ENCODE measurements at places on chromosomes 1 and 21.

DNA sequence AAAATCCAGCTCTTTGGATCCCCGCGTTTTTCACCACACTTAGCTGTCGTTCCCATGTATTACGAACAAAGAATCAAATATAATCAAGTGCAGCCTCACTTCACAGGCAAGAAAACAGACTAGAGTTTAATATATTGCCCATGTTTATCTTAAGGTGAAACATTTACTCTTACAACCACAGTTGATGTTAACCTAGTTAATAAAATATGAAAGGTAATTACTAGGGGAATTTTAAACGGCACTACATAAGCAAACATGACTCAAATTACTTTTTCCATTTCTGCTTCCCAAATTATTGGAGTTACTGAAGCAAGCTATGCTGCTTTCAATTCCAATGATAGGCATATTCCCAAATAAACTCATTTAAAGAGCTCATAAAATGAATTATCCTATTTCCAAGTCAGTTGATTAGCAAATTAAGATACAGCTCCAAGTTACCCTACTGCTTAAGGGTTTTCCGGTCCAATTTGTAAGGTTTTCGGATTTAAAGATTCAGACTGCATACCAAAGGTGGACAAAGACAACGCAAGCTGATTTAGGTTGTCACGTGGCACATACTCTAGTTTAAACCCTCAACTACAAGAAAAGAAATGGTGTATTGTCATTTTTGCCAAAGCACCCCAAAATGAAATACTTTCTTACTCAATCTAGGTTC is 5.9 kb downstream of the COX20 start:
- peaks cover 60% of the 10 kb centered on the region for H3K36me3 ChIP-seq
- no peak for DNase-seq

- no peaks in the 10 kb centered on the region for H3K27me3 ChIP-seq
- peaks cover 7% of the 10 kb centered on the region for H3K36me3 ChIP-seq
- no peaks in the 10 kb centered on the region for H3K4me1 ChIP-seq
- DNase-seq: no peak
- H3K27ac ChIP-seq: no peak overlapping the region
Measured at GRCh38 chr1:220775240-220775853, 11.4 kb upstream of the MTARC1 start.

GRCh38 chr1:197691816-197692215 is 83.5 kb downstream of the DENND1B start:
- DNase-seq: no peak
- H3K4me1 ChIP-seq: no peaks in the 10 kb centered on the region
- no peaks in the 10 kb centered on the region for H3K36me3 ChIP-seq
- no peak overlapping the region for H3K27ac ChIP-seq
- H3K4me3 ChIP-seq: no peak overlapping the region
- no peaks in the 10 kb centered on the region for H3K27me3 ChIP-seq

DNA sequence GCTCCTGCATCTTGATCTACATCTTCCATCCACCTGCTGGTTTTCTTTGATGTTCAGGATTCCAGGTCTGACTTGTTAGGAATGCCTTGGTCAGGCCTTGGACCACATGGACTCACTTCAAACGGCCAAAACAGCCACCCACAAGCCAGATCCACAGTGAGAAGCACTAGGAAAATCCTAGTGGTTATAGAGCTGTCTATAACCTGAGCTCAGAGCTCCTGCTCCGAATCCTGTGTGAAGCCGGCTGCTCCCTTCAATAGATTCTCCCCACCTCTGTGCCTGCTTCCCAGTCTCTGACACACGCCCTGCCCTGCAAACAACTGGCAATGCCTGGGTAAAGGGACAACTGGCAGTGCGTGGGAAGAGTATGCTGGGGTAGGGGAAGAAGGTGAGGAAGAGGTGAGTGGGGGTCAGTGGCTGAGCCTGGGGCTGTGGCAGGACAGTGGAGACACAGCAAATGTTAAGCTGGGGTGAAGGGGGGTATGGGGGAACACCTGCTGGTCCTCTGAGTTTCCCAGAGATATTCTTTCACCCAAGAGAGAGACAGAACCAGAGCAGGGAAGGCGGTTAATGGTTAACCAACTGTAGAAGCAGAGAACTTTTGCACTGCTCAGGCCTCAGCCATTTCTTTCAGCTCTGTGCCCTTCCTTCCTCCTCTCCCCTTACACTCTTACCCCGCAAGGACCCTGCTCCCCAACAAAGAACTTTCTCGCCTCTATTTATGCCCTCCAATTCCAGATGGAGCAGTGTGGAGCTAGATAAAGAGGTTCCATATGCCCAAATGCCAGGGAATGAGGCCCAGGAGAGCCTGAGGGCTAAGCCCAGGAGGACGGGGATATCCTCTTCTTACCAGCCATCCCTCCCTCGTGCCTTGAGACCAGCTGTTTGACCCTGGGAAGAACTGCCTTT is 4.5 kb downstream of the PLXNA2 start:
- DNase-seq: peak; percentile 62
- H3K27ac ChIP-seq: no peak overlapping the region
- H3K27me3 ChIP-seq: no peaks in the 10 kb centered on the region
- peak overlapping the region; percentile 10 for H3K4me3 ChIP-seq
- no peaks in the 10 kb centered on the region for H3K36me3 ChIP-seq

- H3K36me3 ChIP-seq: no peaks in the 10 kb centered on the region
- H3K4me3 ChIP-seq: no peak overlapping the region
- DNase-seq: no peak
- peak overlapping the region; percentile 11 for H3K27ac ChIP-seq
- H3K27me3 ChIP-seq: no peaks in the 10 kb centered on the region
Measured at GRCh38 chr1:37901191-37901892, 42.0 kb upstream of the MTF1 start.

- H3K27ac ChIP-seq: no peak overlapping the region
- peaks cover 14% of the 10 kb centered on the region for H3K4me1 ChIP-seq
- no peak overlapping the region for H3K4me3 ChIP-seq
- H3K27me3 ChIP-seq: no peaks in the 10 kb centered on the region
- H3K36me3 ChIP-seq: peaks cover 24% of the 10 kb centered on the region
Measured at GRCh38 chr1:9871707-9872425, 38.2 kb downstream of the CTNNBIP1 start.

DNA sequence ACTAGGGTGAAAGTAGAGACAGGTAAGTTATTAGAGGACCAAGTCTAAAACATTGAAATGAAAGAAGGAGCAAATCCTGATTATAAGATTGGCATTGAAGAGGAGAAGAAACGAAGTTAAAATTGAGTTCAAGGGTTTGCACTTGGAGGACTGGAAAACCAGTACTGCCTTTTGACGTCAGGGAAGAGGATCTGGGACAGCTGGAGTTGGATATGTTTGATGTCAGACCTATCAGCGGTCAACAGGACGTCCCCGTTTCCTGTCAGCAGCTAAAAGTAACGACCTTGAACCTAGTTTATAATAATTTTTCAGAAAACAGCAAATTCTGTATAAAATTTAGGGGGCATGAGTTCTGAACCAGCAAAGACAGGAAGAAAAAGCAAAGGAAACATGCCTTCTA is 1.2 kb upstream of the NID1 start:
- no peaks in the 10 kb centered on the region for H3K36me3 ChIP-seq
- no peaks in the 10 kb centered on the region for H3K27me3 ChIP-seq
- peak overlapping the region; percentile 95 for H3K27ac ChIP-seq
- H3K4me1 ChIP-seq: peaks cover 15% of the 10 kb centered on the region

DNA sequence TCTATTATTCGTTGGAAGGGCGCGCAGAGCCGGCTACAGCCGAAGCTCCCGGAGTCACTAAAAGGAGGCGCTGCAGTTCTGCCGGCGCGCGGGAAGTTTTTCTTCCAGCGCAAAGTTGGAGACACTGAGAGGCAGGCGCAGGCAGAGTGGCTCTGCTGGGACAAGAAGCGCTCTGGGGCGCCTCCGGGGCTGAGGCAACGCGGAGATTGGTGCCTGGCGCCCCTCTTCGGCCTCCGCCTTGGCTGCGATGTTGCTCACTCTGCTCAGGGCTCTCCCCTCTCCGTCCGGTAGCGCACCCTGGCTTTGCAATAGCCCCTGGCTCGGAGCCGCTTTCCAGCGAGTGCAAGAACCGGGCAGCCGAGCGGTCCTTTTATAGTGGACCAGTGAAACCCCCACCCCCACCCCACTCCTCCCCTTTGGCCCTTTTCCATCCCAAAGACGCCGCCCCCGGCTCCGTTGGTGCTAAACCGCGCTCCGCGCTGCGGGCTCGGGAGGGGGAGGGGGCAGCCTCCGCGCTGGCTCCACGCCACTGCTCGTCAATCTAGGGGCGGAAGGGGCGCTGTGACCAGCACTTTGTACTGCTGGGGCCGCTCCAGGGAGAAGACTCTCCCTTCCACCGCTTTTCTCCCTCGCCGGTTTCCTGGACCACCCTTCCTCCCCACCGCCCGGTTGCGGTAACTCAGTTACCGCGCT is at the start of gene ADAMTS1:
Gene ADAMTS1, minus strand, starts transcription at position 344 of the 693 bp plus-strand sequence. CDS start 455 bp downstream, outside the sequence.
- H3K27ac ChIP-seq: peak within 1 kb of the TSS; percentile 94
- H3K27me3 ChIP-seq: no peaks in the 10 kb centered on the region
- H3K4me1 ChIP-seq: peaks cover 9% of the 10 kb centered on the region
- DNase-seq: peak; percentile 97

DNA sequence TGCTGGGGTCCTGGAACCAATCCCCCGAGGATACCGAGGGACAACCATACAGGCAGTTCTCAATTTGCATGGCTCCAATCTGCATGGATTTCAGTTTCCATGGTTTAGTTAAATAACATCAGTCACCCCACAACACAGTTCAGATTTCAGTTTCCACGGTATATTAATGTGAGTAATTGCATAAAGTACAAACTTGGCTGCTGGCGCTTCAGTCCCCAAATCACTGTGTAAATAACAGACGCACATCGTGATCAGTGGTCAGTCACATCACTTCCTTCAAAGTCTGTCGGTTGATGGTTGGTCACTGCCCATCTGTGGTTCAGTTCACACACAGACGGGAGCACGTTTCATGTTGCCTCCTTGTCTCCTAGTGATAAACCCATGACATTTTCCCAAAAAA is 66.4 kb upstream of the LPGAT1 start:
- H3K4me3 ChIP-seq: no peak overlapping the region
- DNase-seq: no peak
- H3K4me1 ChIP-seq: no peaks in the 10 kb centered on the region
- H3K27me3 ChIP-seq: no peaks in the 10 kb centered on the region
- no peak overlapping the region for H3K27ac ChIP-seq

DNA sequence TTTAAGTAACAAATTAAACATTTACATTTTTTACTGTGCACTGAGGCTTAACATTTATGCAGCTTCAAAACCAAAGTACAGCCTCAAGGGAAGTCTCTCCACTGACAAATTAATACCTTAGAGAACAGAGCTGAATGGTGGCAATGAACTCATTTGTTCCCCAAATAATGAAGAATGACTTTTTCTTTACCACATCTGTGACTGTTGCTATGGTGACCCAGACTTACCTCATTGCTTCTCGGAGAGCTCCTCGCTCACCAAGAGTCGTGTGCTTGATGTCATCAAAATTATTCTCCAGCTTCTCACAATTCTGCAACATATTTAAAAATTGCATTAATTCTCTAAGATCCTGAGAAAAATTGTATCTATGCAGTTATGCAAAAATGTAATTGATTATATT is 92.9 kb downstream of the DPYD start:
- H3K27me3 ChIP-seq: no peaks in the 10 kb centered on the region
- DNase-seq: no peak
- no peak overlapping the region for H3K4me3 ChIP-seq
- H3K36me3 ChIP-seq: no peaks in the 10 kb centered on the region

DNA sequence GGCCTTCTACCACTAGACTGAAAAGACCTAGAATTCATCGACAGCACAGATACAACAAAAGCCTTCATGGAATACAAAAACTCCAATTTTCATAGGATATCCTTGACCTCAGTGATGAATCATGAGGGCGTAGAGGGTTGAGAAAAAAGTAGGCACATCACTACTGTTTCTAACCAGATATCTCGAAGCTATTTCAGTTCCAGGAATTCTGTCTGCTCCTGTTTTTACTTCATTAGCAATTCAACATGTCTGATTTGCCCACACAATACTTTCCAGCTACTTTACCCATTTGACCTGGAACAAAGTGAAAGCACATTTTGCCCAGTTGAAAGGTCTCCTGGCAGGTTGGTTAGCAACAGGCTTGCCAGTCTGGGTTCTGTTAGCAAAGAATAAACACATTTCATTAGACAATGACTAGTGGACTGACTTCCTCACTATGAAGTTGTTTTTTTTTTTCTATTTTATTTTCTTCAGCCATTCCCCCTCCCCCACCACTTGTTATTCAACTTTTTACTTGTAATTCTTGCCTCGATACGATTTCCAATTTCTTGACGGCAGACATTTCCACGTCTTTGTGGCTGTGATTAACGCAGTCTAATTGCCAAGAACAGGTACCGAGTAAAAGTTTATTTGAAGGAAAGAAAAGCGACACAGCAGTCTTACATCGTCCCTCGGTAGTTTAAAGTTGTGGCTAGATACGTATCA is 4.0 kb upstream of the ZBTB18 start:
- peak overlapping the region; percentile 98 for H3K4me3 ChIP-seq
- H3K27me3 ChIP-seq: no peaks in the 10 kb centered on the region
- H3K27ac ChIP-seq: peak overlapping the region; percentile 98
- H3K4me1 ChIP-seq: no peaks in the 10 kb centered on the region
- DNase-seq: no peak

GRCh38 chr1:207203541-207203940 is 99.5 kb downstream of the C4BPA start:
- no peak overlapping the region for H3K27ac ChIP-seq
- no peak overlapping the region for H3K4me3 ChIP-seq
- no peaks in the 10 kb centered on the region for H3K27me3 ChIP-seq
- no peak for DNase-seq

DNA sequence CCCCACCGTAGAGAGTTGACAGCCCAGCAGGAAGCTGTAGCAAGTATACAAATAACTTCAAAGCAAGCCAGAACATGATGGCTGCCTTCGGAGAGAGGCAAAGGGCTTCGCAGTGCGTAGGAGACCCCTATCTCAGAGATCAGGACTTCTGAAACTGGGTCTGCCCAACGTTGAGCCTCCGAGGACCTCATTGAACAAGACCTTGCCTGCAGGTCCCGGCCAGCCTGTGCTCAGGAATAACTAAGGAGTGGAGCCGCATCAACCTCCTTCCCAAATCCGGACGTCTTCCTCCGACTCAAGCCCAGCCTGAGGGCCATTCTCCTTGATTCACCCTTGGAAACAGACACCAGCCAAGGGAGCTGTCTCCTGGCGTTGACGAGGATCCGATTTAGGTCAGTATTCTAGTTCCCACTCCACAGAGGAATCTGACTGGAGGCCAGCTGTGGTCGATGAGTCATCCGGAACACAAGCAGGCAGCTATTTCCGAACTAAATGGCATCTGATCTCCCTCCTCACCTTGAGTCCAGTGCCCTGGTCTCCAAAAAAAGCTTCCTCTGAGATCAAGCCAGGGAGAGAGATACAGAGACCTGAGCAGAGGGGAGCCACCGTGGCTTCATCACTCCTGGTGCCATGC is 166.5 kb upstream of the COA6 start:
- no peaks in the 10 kb centered on the region for H3K36me3 ChIP-seq
- DNase-seq: no peak
- H3K4me1 ChIP-seq: no peaks in the 10 kb centered on the region
- H3K27me3 ChIP-seq: no peaks in the 10 kb centered on the region
- H3K27ac ChIP-seq: no peak overlapping the region

- peaks cover 27% of the 10 kb centered on the region for H3K4me1 ChIP-seq
- no peaks in the 10 kb centered on the region for H3K27me3 ChIP-seq
- peak; percentile 75 for DNase-seq
- peak overlapping the region; percentile 94 for H3K27ac ChIP-seq
- H3K36me3 ChIP-seq: no peaks in the 10 kb centered on the region
- H3K4me3 ChIP-seq: no peak overlapping the region
Measured at GRCh38 chr1:156896490-156897033, 3.0 kb downstream of the PEAR1 start.
